ENCODE measurements at places on chromosomes 7 and 10. TPM values are rescaled to one million over a fixed set of nuclear protein-coding genes. Genes with fewer than 3 reads are reported as not detected.

DNA sequence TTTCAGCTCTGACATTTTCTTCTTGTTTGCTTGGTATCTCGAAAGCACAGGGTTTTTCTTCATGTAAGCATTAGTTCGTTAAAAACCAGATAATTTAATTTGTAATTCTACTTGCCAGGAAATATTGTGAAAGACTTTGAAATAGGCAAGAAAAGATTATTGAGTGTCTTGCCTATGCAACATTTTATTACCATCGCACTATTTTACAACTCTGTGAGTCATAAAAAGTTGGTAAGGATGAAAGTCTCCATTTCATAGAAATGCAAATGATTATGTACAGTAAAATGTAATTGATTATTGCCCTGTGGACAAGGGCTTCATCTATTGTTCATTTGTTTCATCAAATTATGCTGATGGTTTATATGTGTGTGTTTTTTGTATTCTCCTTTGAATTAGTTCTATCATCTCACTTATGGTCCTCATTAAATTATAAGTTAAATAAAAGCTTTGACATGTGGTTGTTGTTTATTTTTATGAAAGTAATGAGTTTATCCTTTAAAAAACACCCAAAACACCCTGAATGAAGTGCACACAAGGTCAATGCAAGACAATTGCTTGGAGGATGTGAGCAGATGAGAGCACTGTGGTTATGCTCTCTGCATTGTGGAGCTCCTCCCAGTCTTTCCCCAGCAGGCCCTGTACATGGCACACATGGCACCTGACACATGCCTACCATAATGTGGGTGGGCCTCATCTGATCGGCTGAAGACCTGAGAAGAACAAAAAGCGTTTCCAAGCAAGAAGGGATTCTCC lies 230.8 kb downstream of the CXCL12 start:
- H3K36me3 ChIP-seq, result no peaks in the 10 kb centered on the region
- H3K4me3 ChIP-seq, result no peak overlapping the region
- no peak for DNase-seq
- H3K27me3 ChIP-seq, result no peaks in the 10 kb centered on the region

Gene GTF2I
- total RNA-seq, result 221 TPM

Gene FAM25C
- total RNA-seq, result not detected

GRCh38 chr10:117736655-117737054 lies 194.1 kb downstream of the EMX2 start:
- H3K4me1 ChIP-seq, result no peaks in the 10 kb centered on the region
- no peak for DNase-seq
- no peaks in the 10 kb centered on the region for H3K36me3 ChIP-seq
- no peak overlapping the region for H3K4me3 ChIP-seq
- no peak overlapping the region for H3K27ac ChIP-seq

GRCh38 chr7:10128748-10129147 lies 844.9 kb upstream of the PHF14 start:
- peak; percentile 53 for DNase-seq
- H3K36me3 ChIP-seq, result no peaks in the 10 kb centered on the region
- H3K27me3 ChIP-seq, result no peaks in the 10 kb centered on the region

Gene CFAP70
- total RNA-seq, result 1.2 TPM

DNA sequence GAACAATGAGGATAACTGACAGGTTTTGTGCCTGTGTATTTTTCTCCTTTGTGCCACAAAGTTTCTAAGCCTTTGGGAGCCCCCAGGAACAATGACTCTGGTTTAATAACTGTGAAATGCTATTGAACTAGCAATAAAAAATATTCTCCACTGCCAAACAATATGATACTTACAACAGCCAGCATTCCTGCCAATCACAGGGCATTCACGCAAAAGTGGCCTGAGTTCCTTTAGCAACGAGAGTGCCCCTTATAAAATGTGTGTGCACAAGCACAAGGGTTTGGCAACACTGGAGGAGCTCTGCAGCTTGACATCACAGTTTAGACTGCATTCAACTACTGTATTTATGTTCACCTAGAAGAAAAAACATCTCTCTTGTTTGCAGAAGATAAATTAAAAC lies 412.9 kb upstream of the NFE2L3 start:
- no peak for DNase-seq
- no peaks in the 10 kb centered on the region for H3K36me3 ChIP-seq
- no peaks in the 10 kb centered on the region for H3K27me3 ChIP-seq

DNA sequence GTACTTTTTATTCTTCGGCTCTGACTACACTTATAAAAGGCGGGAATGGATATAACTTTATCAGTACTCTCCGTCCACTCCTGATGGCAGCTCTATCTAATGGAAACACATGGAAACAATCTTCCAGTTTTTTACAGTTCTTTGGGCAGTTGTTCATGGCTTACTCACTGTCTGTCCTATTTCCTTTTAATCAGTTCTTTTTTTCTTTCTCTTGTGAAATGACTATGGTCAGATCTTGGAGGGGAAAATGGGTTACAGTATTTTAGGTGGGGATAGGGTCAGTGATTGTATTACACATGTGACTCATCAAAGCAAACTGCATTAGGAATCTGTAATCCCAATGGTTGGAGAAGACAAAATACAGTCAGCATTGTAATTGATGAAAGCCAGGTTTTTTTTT lies 112.4 kb downstream of the BICC1 start:
- H3K27ac ChIP-seq, result no peak overlapping the region
- no peaks in the 10 kb centered on the region for H3K4me1 ChIP-seq
- no peaks in the 10 kb centered on the region for H3K36me3 ChIP-seq
- no peak overlapping the region for H3K4me3 ChIP-seq
- H3K27me3 ChIP-seq, result no peaks in the 10 kb centered on the region
- no peak for DNase-seq

Gene PNLIP
- not detected for total RNA-seq

Gene CFAP46
- 3.0 TPM for total RNA-seq

Gene AFAP1L2
- total RNA-seq, result 3.8 TPM

- no peaks in the 10 kb centered on the region for H3K36me3 ChIP-seq
- H3K27me3 ChIP-seq, result peaks cover 5% of the 10 kb centered on the region
- H3K4me3 ChIP-seq, result no peak overlapping the region
- no peaks in the 10 kb centered on the region for H3K4me1 ChIP-seq
These were observed 218.4 kb downstream of the GATA3 start for GRCh38 chr10:8272794-8273425.

Gene IDI2
- not detected for total RNA-seq

- no peak overlapping the region for H3K4me3 ChIP-seq
- no peaks in the 10 kb centered on the region for H3K36me3 ChIP-seq
- no peak for DNase-seq
These were observed 256.4 kb downstream of the TRIL start for GRCh38 chr7:28701731-28702130.

Gene DOCK1
- total RNA-seq, result 30.6 TPM

Gene NUTM2E
- not detected for total RNA-seq

DNA sequence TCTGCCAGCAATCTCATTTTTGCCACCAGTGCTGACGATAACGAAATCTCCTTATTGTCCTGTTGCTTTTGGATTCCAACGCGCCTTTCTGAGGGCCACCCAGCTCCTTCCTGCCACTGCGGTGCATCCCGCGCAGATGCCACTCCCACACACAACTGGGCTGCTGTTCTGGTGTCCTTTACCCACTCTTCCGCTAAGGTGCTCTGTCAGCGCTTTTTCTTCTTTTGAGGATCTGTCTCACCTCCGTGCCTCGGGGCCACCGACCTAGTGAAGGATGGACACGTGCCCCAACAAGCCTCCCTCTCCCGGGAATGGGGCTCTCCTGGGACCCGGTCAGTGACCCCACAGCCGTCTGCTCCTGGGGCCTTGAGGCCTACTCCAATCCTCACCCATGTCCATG lies 314.3 kb upstream of the COBL start:
- H3K4me1 ChIP-seq, result no peaks in the 10 kb centered on the region
- no peak for DNase-seq
- H3K27me3 ChIP-seq, result no peaks in the 10 kb centered on the region
- no peaks in the 10 kb centered on the region for H3K36me3 ChIP-seq
- no peak overlapping the region for H3K27ac ChIP-seq
- no peak overlapping the region for H3K4me3 ChIP-seq

- no peak overlapping the region for H3K4me3 ChIP-seq
- no peaks in the 10 kb centered on the region for H3K36me3 ChIP-seq
- no peaks in the 10 kb centered on the region for H3K4me1 ChIP-seq
- no peaks in the 10 kb centered on the region for H3K27me3 ChIP-seq
These were observed 257.2 kb downstream of the CTNNA3 start for GRCh38 chr10:67438605-67439304.

- H3K36me3 ChIP-seq, result no peaks in the 10 kb centered on the region
- no peak overlapping the region for H3K27ac ChIP-seq
- no peaks in the 10 kb centered on the region for H3K27me3 ChIP-seq
- H3K4me1 ChIP-seq, result no peaks in the 10 kb centered on the region
- no peak overlapping the region for H3K4me3 ChIP-seq
These were observed 15.9 kb downstream of the KPNA7 start for GRCh38 chr7:99191869-99192596.

DNA sequence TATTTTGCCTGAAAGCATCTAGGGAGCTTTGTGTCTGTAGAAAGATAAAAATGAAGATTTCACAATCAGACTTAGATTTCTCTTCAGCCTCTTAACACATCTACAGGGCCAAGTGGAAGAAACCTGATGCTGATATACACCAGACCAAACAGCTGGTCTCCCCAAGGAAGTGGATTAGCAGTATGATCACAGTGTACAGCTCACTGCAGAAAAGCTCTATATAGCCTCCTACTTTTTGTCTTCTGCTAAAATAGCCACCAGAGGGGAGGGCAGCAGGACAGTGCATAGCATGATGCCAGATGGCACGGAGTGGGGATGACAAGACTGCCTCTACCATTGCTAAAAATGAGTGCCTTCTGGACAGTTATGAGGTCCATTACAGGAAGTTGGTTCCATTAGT lies 16.0 kb downstream of the FAM13C start:
- peak; percentile 10 for DNase-seq
- no peaks in the 10 kb centered on the region for H3K27me3 ChIP-seq
- H3K27ac ChIP-seq, result no peak overlapping the region
- peaks cover 25% of the 10 kb centered on the region for H3K4me1 ChIP-seq
- H3K4me3 ChIP-seq, result no peak overlapping the region
- H3K36me3 ChIP-seq, result no peaks in the 10 kb centered on the region

Measured in cardiac muscle cell (in vitro differentiated cells and primary cell).